Nucleus accumbens (tissue), 56 donors: ENCODE measurements at places on chromosomes 2 and 18.

DNA sequence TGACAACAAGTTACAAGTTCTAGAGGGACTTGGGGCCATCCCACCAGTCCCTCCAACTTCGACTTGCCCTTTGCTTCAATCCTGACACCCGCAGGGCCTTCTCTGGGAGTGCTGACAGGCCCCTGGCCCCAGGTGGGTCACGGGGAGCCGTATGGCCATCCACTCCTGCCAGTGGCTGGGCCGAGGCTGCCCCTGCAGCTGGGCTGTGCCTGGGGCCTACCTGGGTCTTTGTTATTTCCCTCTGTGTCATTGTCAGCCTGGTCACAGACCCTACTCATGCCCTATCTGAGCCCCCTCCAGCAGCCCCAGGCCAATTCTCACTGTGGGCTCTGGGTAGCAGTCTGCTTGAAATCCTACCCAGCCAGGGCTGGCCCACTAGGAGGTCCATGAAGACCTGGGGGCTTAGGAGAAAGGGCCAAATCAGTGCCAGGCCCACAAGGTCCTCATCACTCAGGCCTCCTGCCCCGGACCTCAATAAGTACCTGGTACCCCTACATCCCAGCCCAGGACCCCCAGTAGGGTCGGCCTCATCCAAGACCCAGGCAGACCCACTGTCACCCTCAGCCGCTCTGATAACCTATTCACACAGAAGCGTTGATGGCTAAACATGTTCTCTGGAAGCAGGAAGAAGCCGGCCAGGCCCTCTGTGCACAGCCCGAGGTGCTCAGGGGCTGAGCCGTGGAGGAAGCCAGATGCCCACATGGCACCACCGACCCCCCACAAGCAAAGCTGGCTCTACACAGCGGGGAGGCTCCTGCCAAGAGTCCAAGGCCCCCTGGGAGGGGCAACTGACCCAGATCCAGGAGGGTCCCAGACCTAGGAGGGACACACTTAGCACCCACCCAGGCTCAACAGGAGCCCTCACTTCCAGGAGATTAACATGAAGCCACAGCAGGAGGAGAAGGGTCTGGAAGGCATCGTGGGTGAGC is 57.7 kb downstream of the BIN1 start:
- no peak for DNase-seq

- DNase-seq: no peak
These were observed 210.9 kb downstream of the TWIST2 start for GRCh38 chr2:239058766-239059165.

DNA sequence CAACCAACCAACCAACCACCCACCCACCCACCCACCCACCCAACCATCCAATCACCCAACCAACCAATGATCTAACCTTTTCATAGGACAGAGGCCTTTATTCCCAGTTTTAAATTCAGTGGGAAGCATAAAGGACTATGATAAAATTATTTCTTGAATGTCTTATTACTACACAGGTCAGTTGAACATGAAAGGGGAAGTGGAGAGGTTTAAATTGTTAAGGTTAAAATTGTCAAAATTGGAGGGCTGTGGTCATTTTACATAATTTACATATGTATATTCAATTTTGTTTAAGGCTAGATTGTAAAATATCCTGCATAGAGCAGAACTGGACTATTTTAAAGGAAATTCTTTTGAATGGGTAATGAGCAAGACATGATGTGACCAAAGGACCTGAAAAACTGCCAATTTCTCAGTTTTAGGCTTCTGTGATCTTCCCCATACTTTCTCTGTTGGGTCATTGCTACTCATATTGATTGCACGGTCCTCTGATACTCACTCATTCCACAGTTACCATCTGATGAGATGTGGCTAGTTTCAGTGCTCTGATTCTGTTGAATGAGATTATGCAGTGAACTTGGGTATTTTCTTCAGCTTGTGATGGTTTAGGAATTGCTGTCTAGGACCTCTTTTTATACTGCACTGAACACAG is 127.4 kb downstream of the PLCL1 start:
- DNase-seq: no peak

DNA sequence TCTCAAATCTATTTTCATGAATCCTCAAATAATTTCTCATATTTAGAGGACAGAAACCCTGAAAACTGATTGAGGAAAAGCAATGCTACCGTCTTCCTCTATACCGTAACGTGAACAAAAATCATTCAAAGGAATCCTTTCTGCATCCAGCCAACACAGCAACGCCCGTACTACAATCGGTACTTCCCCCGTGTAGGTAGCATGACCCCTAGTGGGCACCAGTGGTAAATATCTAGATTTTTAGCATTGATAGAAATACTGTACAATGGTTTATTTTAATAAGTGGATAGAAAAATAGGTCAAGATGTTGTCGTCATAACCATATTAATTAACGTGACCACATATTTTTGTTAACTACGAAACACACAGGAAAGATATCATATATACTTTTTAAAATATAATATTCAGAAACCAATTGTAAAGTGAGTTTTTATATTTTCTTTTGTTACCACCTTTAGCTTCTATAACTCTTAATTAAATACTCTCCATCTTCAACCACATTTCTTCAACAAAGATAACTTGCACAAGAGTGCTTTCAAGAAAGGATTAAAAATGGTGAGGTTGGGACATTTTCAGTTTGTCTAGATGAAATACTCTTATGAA is 194.1 kb downstream of the SS18 start:
- DNase-seq: no peak

DNA sequence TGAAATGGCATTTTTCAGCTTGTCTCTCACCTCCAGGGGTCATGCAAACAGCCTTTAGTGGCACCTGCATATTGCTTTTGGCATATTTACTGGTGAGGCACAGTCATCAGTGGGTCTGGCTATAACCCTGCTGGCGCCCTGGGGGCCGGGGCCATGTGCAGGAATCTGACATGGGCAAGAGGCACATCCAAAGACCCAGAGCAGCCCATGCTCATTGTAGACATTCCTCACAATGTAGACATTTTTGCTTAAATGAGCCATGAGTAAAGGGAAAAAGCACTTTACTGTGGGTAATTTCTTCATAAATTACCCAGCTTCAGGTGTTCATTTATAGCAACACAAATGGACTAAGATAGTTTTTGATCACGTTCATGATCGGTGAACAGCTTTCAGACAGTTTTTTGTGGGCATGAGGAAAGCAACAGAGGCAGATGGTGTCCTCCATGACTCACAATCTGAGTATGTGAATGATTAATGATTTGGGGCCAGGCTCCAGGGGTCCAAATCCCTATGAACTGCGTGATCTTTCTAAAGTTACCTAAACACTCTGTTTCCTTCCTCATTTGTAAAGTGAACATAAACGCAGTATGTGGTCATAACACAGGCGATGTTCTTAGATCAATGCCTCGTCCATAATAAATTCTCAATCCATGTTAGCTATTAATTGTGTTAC is 85.8 kb downstream of the LIPG start:
- no peak for DNase-seq

GRCh38 chr18:34729740-34730355 is 19.8 kb downstream of the DTNA start:
- no peak for DNase-seq

DNA sequence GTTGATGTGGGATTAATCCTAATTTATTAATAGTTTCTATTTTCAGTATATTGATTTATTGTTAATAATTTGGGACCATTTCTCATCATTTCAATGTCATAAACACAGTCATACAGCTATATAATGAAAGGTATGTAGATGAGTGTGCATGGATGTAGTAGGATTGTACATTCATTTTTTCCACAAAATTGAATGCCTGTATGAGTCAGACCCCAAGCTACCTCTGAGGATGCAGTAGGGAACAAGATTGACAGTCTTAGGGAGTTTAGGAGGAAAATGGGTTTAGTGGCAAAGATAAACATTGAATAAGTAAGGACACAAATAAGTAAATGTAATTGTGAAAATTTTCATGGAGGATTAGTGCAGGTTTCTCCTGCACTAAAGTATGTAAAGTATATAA is 14.1 kb upstream of the TMEFF2 start:
- no peak for DNase-seq

DNA sequence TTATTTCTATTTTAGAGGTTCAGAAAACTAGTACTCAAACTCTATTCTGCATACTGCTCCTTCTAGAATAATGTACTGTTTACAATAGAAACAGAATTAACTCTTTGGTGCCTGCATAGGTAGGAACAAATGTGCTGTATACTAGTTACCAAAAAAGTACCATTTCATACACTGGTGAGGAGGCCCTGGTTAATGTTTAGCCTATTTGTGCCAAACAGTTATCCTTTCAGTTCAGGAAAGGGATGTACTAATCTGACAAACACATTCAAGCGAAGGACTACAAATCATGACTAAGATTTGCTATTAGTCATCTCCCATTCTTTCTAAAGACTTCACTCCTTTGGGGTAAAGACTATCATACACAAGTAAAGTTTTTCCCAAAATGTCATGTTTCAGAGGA is 47.4 kb downstream of the EXOC6B start:
- no peak for DNase-seq

GRCh38 chr2:207697411-207697810 is 14.0 kb upstream of the CCNYL1 start:
- DNase-seq: no peak

GRCh38 chr2:206979922-206980321 is 40.6 kb downstream of the CPO start:
- DNase-seq: no peak

GRCh38 chr2:216402751-216403150 is 9.5 kb upstream of the SMARCAL1 start:
- DNase-seq: no peak

DNA sequence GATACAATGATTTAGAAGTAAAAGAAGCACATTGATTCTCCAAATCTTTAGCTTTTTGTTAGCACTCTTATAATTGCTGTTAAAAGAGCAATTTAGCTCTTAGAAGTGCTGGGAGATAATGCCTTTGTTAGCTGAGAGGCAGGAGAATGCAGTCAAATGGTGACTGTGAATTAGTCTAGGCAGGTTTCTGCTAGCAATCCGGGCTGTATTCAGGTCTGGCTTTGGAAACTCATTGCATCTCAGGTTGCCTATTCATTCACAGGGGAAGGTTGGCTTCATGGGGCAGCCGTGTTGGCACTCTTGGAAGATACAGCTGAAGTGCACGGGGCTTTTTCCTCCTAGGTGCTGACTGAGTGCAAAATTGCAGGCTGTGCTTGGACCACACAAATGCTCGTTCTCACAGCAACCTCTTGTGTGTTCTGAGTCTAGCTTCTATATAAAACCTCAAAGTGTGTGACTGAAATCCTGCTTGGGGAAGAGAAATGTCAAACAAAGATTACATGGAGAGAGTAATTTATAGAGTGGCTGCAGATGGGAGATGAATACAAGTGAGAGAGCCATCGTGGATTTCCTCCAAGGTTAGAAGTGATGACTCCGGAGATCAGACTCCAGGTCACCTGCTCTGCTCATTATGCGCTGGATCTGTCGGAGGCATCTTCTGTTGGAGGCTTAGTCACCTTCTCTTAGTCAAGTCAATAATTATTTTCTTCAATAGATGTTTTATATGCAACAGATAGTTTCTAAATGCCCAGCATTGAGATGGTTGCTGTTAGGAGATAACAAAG is 167.8 kb downstream of the PMAIP1 start:
- DNase-seq: no peak

GRCh38 chr18:58345875-58346274 is 283.0 kb downstream of the ALPK2 start:
- DNase-seq: no peak

DNA sequence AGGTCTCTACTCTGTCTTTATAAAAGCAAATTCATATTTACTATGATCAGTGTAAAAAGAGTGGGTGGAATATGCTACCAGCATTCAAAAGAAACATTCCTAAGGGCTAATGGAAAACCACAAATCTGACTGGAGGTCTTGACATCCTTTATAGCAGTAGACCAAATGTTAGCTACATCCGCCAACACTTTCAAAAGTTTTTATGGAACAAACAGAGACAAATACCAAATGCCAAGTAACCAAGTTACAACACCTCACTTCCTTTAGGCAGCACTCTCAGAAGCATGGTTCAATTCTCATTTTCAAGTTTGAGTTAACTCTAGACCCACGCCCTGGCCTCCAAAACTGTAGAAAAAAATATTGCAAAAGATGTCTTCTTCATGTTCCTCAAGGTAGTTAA is 78.3 kb upstream of the SETBP1 start:
- no peak for DNase-seq

- DNase-seq: no peak
These were observed 5.4 kb upstream of the KCNS3 start for GRCh38 chr2:17873021-17873420.

DNA sequence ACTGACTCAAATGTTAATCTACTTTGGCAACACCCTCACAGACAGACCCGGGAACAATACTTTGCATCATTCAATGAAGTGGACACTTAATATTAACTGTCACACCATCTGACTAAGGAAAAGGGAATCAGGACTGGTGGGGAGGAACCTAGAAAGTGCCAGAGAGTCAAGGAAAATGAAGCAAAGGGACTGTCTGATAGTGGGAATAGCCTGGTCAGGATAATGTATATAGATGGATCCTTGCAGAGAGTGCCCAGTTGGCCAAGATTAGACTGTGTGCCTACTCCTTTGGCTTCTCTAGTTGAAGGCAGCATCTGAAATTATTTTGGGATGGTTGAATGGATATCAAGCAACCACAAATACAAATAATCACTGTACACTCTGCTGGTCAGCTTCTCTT is 45.2 kb downstream of the ARL6IP6 start:
- DNase-seq: no peak

GRCh38 chr2:215828528-215829184 is 184.7 kb downstream of the MREG start:
- DNase-seq: no peak

DNA sequence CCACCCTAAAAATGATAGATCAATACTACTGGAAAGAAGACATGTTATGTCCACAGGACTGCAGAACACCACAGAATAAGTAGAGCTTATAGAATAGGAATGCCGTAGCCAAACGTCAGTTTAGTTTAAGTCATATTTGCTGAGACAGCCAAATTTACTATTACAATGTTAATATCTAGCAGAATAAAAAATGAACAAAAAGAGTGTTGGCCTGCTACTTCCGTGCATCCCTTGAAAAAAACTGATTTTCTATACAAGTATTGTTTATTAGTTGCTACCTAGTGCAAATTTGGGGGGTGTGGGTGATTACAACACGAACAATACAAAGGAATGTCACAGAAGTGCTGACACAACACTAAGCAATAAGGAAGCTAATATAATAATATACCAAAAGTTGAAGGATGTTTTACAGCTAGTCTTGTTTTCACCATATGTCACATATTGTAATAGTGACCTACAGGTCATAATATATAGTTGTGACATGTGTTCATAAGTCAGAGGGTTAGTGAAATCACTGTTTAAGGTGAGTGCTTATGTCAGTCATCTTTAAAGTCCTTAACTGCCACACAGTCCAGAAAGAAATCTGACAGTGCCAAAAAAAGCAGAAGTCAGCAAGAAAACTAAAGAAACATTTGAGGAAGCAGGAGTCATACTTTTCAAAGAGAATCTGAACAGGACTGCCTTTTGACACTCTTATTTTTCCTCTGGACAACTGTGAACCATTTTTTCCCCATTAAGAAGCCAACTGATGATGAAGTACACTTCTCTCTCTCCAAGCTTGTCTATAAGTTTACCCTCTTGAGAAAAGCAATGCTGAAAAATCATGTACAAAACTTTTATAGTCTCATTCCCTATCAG is 376.4 kb downstream of the ZEB2 start:
- no peak for DNase-seq
